HTR-8/SVneo (cell line): ENCODE measurements at places on chromosomes 16 and 17.

DNA sequence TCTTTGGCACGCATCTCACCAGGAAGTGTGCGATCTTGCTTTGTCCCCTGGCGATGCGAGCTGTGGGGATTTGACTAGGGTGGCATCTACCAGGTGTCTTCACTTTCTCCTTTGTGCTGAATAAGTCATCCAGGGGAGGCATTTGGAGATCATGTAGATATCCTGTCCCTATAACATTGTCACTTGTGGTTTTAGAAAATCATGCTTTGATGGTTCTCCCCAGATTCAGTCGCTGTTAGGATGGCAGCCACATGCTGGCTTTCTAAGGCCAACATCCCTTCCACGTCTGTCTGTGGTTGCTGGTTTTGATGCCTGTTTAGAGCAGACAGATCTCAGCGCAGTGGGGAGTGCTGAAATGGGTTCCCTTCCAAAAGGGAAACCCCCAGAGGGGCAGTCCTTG lies 2.5 kb downstream of the ADAD2 start:
- DNase-seq, result no peak

DNA sequence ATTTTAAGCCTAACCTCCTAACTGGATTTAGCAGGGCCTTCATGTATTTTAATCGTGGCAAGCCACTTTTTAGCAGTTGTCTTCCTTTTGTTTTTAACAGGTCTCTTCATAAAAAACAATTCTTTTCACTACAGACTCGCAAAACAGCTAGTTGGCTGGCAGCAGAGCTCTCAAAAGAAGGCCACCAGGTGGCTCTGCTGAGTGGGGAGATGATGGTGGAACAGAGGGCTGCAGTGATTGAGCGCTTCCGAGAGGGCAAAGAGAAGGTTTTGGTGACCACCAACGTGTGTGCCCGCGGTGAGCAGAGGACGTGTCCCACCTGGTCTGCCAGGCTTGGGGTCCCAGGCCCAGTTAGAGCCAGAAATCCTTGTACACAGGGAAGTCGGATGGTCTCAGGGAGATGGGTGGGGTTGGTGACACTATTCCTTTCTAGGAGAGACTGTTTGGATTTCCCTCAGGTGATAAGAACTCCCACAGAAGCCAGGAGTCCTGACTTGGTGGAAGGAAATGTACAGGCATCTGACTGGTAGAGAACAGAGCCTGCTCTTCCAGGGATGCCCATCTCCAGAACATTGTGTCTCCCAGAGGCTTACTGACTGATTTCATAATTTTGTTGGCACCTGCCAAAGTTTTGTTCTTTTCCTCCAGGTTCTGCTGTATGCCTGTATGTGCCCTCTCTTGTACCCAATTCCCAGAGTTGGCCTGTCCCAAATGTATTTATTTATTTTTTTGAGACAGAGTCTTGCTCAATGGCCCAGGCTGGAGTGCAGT lies 14.9 kb upstream of the DDX19A start:
- DNase-seq, result peak; percentile 39

- no peak for DNase-seq
These were observed 73.6 kb downstream of the USP32 start for GRCh38 chr17:60318326-60318725.

GRCh38 chr17:82970067-82970466 lies 109.3 kb upstream of the METRNL start:
- no peak for DNase-seq

GRCh38 chr16:86584726-86585721 lies 6.7 kb downstream of the FOXL1 start:
- no peak for DNase-seq

- no peak for DNase-seq
These were observed 80.0 kb downstream of the MARCHF10 start for GRCh38 chr17:62727916-62728672.

GRCh38 chr17:78789149-78789662 lies 7.1 kb upstream of the CYTH1 start:
- no peak for DNase-seq

- no peak for DNase-seq
These were observed at the start of gene SULT1A1 for GRCh38 chr16:28609631-28610594. TSS of gene SULT1A1 (minus strand) at chr16:28610044. CDS start at chr16:28608855, 1,189 bp downstream.

DNA sequence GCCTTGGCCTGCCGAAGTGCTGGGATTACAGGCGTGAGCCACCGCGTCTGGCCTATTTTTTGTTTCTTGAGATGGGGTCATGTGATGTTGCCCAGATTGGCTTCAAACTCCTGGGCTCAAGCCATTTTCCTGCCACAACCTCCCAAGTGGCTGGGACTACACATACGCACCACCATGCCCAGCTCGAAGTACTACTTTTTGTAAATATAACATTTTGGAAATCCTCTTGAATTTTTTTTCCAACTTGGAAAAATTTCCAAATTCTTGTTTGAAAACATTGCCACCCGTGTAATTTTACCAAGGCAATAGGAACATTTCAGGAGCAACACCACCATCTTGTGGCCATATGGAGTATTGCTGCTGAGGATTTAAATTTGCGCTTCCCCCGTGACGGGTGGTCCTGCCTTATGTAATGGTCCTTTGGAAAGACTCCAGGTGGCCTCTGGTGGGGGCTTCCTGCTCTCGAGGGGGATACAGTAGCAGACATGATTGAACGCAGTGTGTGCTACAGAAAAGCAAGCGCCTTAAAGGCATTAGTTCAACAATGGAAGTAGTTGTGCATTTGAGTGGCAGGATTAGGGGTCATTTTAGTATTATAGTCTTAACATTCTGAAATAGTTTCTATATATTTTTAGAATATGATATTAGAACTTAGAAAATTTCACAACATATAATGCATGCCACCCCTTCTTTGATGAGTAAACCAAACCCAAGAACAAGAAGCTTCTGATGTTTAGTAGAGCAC lies 8.0 kb downstream of the FLYWCH1 start:
- DNase-seq, result peak; percentile 64

- peak; percentile 66 for DNase-seq
These were observed 984 bp downstream of the CENPV start for GRCh38 chr17:16352303-16352666.

GRCh38 chr17:33267271-33267790 lies 25.8 kb downstream of the ASIC2 start:
- DNase-seq, result peak; percentile 54

GRCh38 chr16:2147981-2148671 lies at the start of gene RAB26:
TSS of gene RAB26 (plus strand) at chr16:2148625. CDS start at chr16:2148784, 159 bp downstream.
- DNase-seq, result peak; percentile 64

DNA sequence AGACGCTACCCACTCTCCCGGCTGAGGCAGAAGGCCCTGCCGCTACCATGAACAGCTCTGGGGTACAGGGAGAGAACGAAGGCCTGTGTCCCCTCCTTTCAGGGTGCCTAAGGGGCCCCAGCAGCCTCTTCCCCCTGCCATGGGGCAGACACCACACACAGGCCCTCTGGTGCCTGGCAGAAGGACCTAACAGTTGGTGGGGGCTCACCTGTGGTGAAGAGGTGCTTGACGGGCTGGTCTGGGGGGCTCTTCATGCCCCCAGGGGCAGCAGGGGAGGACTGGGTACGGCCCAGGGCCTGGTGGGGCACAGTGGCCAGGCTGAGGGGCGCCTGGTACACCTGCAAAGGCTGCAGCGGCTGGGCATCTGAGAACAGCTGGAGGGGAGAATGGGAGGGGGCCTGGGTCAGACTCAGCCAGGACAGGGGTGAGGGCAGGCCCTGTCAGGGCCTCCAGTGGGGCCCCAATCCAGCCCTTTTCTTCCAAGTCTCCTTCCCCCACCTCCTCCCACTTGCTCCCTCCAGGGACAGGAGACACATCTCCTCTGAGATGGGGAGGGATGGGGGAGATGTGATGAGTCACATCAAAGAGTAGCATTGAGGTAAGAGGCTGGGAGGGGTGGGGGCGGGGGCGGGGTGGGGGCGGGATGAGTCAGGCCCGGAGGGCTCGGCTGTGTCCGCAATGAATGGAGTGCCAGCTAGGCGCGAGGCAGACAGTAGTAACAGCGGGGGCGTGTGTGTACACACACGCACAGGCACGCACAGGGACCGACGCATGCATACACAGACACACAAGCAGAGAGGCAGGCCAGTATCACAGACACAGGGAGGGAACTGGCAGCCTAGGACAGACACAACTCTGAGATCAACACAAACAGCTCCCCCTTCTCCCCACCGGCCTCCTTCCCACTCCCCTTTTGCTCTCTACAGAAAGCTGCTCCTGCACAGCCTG lies 16.1 kb downstream of the G6PC3 start:
- peak; percentile 98 for DNase-seq

GRCh38 chr17:5769593-5770354 lies 185.5 kb upstream of the NLRP1 start:
- no peak for DNase-seq

- DNase-seq, result no peak
These were observed 158.7 kb downstream of the SEC14L1 start for GRCh38 chr17:77299256-77300015.

- peak; percentile 20 for DNase-seq
These were observed 105.9 kb upstream of the FAM20A start for GRCh38 chr17:68707031-68707430.

GRCh38 chr16:69880640-69881133 lies 70.4 kb upstream of the CLEC18A start:
- no peak for DNase-seq

- DNase-seq, result no peak
These were observed 1.0 kb downstream of the NECAB2 start for GRCh38 chr16:83968891-83969649.

DNA sequence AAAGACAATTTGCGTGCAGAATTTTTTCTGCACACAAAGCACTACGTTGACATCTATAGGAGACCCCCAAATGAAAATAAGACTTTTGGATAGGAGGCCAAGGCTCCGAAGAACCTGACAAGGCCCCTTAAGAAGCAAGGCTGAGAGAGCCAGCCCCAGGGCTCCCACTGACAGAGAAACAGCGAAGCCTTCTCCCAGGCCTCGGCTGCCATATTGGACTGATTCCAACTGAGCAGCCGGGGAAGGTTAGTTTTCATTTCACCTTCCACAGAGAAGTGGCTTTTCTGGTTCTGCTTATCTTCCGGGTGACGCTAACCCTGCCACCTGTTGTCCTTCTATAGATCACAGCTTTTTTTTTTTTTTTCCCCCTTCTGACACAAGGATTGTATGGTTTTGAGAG lies 356.7 kb downstream of the SOX9 start:
- no peak for DNase-seq

DNA sequence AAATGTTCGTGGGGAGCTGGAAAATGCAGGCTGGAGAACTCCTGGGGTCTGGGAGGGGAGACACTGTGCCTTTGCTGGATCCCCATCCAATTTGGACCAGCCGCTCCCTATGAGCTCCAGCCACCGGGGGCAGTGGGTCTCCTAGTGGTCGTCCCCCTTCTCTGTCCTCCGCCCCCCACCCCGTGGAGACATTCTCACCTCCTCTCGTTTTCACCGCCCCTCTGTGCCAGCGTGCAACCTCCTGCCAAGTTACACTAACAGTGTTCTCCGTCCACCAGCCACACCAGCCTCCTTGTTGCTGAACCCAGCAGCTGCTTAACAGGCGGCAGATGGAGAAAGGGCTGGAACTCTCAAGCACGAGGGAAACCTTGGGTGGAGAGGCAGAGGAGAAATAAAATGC lies 67.4 kb upstream of the SOX9 start:
- no peak for DNase-seq

DNA sequence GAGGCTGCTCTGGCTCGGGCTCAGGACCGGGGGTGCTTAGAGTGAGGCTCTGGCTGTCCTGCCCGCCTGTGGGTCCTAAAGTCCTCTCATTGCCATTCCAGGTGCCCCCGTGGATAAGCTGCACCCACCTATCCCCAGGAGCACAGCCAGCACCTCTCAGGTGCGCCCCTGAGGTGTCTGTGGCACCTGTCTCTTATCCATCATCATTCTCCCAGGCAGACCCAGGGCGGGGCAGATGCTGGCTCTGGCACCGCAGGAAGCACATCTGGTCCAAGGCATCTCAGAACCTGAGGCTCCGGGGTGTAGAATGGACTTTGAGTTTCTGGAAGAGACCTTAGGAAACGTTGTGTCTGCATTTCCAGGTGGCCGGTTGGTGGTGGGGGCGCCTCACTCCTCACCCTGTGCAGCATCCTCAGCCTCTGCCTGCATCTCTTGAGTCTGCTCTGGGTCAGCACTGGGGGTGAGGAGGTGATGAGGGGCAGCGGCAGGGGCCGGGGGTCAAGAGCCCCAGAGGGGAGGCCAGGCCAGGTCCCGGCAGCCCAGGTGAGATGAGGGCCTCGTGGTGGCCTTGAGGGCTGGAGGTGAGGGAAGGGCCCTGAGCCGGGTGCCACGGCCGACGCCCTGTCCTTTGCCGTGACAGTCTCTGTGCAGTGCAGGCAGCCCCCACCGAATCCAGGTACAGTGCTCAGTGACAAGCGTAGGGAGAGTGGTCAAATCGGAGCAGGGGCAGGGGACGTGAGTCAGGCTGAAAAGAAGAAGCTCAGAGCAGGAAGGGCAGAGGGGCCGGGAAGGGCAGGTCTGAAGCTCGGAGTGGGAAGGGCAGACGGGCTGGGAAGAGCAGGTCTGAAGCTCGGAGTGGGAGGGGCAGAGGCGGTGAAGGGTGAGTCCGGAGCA lies 173.5 kb downstream of the NPIPB11 start:
- no peak for DNase-seq

- DNase-seq, result peak; percentile 63
These were observed 40.9 kb downstream of the TMEM235 start for GRCh38 chr17:78272181-78272913.

GRCh38 chr16:85206472-85207356 lies 94.4 kb upstream of the CIBAR2 start:
- no peak for DNase-seq

- DNase-seq, result peak; percentile 69
These were observed at the start of gene NXPH3 for GRCh38 chr17:49575679-49576087. TSS of gene NXPH3 (plus strand) at chr17:49575871. CDS start at chr17:49576220, 349 bp downstream.

- no peak for DNase-seq
These were observed 223.9 kb downstream of the TANC2 start for GRCh38 chr17:63189930-63190329.

DNA sequence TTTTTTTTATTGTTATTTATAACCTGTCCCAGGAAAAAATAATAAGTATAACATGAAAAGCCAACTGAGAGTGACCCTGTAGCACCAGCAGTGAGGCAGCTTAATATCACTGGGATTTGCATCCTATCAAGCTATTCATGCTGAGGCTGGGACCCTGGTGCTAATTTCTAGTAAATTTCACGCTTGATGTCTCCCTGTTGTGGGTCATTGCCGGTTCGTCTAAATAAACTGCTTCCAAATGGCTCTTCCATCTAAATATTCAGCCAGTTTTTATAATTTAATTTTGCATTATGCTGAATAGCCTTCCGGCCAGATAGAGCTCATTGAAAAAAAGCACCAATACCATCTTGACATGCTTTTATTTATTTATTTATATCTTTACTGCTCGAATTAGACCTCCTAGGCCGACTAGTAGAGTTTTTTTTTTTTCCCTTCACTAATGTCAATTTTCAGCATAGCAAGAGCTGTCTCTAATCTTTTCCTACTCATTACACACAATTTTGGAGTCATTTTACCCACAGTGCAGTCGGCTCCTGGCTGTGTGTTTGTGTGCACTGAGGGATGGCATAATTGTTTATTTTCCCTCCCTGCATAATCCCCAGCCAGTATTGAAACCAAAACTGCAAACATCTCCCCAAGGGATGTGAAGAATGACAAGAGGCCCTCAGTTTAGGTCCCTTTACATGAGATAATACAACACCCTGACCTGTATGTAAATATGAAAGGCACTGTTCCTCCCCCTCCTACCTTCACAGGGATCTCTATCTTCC lies 168.8 kb downstream of the AATF start:
- no peak for DNase-seq
